ENCODE measurements at places on chromosomes 11 and 22.

DNA sequence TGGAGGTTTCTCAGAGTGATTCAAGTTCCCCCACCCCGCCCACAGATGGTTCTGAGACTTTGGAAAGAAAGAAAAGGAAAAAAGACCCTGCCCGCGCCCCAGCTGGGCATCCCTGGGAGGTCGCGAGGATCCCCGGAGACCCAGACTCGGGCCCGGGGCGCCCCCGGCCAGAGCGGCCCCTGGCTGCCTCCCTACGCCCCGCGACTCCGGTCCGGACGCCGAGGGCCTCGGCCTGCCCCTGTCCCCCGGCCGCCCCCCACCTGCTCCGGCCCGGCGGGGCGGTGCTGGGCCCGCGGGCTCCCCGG is 2.3 kb upstream of the AIFM3 start:
- no peak for DNase-seq

DNA sequence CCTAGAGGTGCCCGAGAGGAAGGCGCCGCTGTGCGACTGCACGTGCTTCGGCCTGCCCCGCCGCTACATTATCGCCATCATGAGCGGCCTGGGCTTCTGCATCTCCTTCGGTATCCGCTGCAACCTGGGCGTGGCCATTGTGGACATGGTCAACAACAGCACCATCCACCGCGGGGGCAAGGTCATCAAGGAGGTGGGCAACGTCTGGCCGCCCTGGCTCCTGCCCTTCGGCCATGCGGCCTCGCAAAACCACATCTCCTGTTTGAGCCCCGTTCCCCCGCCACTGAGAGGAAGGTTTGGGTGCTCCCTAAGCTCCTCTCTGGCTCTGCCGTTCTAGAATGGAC is 3.4 kb downstream of the SLC17A6 start:
- DNase-seq = no peak

GRCh38 chr22:42078469-42079318 is 806 bp upstream of the SMDT1 start:
- DNase-seq = no peak

GRCh38 chr22:40042312-40042711 is 47.6 kb downstream of the FAM83F start:
- no peak for DNase-seq

- no peak for DNase-seq
Observed at GRCh38 chr22:37183432-37184379, 4.3 kb downstream of the C1QTNF6 start.

- no peak for DNase-seq
Observed at GRCh38 chr22:45777852-45778375, 106.3 kb downstream of the ATXN10 start.

GRCh38 chr11:15937601-15938120 is 418.7 kb downstream of the SOX6 start:
- no peak for DNase-seq

- DNase-seq = no peak
Observed at GRCh38 chr22:29477723-29478318, 2.2 kb upstream of the NEFH start.

DNA sequence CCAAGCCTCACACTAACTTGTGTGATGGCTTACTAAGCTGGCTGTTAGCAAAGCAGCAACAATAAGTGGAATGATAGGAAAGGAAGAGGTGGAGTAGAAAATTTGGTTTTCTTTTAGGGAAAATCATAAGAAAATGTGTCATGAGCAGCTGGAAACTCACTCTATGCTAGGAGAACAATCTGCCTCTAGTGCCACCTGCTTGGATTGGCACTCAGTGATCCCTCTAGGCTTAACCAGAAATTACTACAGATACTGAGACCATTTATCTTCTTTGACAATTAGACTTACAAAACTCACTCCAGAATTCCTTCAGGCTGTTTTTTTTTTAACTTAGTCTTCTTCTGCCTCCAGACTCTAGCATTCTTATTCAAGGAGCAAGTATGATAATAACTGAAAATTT is 117.3 kb downstream of the CD44 start:
- no peak for DNase-seq

GRCh38 chr11:121575250-121575962 is 122.6 kb upstream of the SORL1-AS1 start:
- DNase-seq = peak; percentile 10
